Nucleus accumbens (tissue), 56 donors: ENCODE measurements at places on chromosomes 4 and X.

DNA sequence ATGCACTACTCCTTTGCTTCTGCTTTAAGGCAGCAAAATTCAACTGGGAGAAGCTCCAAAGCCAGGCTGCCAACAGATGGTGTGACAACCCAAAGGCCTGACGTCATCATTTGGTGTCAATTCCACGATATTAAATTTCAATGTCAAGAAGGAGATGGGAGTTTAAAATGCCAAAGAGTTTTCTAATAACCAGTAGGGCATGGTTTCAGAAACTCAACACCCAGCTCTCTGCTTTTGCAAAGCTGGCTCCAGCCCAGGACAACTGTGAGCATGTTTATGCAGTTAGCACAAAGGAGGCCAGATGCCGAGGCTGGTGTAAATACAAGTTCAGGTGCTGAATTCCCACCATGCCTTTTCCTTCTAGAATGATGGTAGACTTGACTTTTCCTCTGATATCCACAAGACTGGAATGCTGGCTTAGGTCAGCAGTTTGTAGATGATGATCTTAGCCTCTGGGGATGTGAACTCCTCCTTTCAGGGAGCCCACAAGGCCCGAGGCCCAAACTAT is 67.3 kb downstream of the AFAP1 start:
- no peak for DNase-seq

DNA sequence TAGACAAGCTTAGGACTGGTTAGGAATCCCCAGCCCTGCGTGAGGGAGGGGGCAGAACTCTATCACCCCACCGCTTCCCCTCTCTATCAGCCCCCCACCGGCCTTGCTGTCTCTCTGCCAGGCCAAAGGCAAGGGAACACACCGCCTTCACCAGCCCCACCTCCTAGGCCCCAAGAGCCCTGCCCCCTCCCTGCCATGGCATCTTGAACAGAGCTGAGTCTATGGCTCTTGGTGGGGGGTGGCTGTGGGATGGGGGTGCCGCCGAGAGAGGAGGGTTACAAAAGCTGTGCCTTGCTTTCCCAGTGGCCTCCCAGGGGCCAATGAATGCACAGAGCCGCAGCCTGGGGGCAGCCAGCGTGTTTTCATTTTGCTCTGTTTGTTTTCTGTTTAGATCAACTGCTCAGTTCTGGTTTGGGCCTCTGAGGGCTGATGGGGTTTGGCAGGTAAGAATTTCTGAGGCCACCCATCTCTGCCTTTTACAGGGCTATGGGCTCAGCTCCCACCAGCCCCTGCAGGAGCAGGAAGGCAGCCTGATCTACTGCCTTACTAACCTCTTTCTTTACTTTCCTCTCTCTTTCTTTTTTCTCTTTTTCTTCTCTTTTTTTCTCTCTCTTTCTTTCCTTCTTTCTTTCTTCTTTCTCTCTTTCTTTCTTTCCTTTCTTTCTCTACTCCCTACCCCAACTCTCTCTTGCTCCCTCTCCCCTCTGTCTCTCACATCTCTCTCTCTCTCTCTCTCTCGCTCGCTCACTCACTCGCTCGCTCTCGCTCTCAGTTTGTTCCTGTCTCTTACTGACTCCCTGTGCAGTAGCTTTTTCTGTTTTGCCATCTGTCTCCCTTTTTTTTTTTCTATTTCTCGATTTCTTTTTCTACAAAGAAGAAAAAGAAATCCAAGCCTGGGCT is 128.3 kb downstream of the PJA1 start:
- DNase-seq = no peak

DNA sequence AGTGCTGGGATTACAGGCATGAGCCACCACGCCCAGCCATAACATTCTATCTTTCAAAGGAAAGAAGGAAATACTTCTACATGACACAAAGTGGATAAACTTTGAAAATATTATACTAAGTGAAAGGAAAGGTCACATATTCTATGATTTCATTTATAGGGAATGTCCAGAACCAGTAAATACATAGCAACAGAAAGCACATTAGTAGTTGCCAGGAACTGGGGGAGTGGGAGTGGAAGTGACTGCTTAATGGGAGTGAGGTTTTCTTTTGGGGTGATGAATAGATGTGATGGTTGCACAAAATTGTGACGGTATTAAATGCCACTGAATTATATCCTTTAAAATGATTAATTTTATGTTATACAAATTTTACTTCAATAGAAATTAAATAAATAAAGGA is 95.7 kb upstream of the IL15 start:
- DNase-seq = no peak

DNA sequence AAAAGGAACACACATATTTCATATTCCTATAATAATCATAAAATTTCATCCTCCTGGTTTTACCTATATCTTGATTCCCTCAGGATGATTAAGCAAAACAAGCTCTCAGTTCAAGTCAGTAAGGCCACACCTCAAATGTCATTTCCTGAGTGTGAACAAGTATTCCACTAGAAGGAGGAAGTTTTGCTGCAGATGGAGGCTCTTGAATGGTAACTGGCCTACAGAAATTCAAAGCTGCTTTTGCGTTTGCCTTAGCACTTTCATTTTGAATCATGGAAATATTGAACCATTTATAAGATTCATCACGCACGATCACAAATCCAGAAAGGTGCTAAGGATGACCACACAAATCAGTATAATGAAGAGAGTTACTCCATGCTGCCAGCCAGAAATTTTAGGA is 254.4 kb upstream of the CXXC4 start:
- DNase-seq = no peak

DNA sequence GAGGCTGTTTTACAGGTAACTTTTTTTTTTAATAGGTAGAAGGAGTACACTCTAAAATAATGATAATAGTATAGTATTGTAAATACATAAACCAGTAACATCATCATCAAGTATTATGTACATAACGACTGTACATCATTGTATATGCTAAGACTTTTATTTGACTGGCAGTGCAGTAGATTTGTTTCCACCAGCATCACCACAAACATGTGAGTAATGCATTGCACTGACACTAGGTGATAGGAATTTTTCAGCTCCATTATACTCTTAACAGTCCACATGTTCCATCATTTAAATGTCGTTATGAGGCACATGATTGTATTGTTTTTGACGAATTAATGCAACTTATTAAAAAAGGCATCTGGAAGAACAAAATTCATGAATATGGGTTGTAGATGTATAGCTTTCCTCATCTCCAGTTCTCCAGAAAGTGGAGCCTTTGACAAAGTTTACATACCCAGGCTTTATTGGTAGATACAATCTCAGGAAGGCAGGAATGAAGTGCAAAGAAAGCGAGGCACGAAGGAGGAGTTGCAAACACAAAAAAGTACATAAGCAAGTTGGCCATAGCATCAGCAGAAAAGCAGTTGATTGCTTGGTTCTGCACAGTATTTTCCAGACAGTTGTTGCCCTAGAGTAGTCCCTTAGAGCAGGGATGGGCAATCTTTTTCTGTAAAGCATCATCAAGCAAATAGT is 336.9 kb upstream of the NR3C2 start:
- DNase-seq = no peak
